Stimulated activated CD4-positive, alpha-beta T cell treated with anti-CD3 and anti-CD28 coated beads, TNF-alpha, amount 100 ng/mL, for 1 hour (primary cell): ENCODE measurements at places on chromosomes 4 and X.

DNA sequence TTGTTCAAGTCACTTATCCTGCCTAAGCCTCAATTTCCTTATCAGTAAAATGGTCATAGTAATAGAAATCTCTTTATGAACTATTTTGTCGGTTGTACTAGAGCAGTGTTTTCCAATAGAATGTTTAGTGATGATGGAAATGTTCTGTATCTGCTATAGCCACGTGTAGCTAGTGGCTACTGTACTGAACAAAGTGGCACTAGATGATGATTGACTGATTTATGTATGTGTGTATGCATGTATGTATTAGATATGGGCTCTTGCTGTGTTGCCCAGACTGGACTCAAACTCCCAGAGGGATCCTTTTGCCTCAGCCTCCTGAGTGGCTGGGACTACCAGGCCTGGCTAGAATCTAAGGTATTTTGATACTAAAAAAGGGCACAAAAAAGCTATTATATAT is 24.7 kb upstream of the SLC9B1 start:
- no peak for DNase-seq

- no peak for DNase-seq
Observed at GRCh38 chr4:98728433-98728832, 70.0 kb upstream of the TSPAN5 start.

- no peak for DNase-seq
Observed at GRCh38 chrX:110667706-110668105, 127.9 kb downstream of the CHRDL1 start.

DNA sequence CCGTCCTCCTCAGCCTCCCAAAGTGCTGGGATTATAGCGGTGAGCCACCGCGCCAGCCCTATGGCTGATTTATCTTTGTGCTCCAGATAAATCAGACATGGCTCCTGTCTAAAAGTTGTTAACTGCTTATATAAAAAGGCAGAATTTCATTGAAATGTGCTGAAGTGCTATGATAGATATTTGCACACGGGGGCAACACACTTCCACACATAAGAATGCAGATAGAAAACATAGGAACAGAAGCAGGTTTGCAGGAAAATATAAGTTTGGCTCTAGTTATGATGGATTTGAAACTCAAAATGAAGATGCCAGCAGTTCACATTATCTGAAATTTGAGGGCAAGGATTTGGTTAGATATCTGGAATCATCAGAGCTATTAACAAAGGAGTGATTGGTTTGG is 163.1 kb upstream of the SLITRK2 start:
- no peak for DNase-seq

GRCh38 chr4:101075536-101075935 is 271.8 kb downstream of the PPP3CA start:
- no peak for DNase-seq

GRCh38 chr4:95548738-95549245 is at the start of gene UNC5C:
Gene UNC5C (minus strand): TSS chr4:95548973.
- DNase-seq: no peak

- DNase-seq: no peak
Observed at GRCh38 chrX:130174045-130174704, 2.4 kb downstream of the RAB33A start.

- DNase-seq: no peak
Observed at GRCh38 chr4:633976-634598, 8.7 kb downstream of the PDE6B start.

DNA sequence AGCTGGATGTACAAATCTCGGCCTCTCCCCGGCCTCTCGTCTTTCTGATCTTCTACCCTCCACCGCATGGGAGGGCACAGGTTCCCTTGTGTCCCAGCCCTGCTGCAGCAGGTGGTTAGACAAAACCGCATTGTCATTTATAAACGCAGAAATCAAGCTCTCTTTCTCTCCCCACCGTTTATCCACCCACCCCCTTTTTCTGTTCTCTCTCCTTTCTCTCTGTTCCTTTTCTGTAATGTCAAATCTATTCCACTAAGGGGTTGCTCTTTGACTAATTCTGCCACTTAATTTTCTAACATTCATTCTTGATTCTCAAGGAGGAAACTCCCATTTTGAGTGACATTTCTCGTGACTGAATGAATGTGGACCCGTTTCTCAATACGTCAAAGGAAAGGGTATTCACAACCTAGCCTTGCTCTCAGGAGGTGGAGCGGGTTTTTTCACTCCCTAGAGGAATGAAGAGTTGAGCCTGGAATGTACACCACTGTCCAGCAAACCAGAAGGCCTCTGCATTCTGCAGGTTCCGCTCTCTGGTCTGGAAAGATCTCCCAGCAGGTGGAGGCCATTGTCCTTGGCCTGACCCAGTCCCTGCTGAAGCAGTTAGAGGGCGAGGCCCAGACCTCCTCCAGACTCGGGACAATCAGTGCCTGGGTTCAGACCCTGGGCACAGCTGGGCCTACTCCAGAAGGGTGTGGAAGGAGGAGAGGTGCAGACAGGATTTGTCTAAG is 70.9 kb upstream of the ENPP6 start:
- no peak for DNase-seq

- no peak for DNase-seq
Observed at GRCh38 chrX:39765327-39765726, 332.4 kb downstream of the BCOR start.

- DNase-seq: no peak
Observed at GRCh38 chrX:20229155-20229554, 37.6 kb downstream of the RPS6KA3 start.

DNA sequence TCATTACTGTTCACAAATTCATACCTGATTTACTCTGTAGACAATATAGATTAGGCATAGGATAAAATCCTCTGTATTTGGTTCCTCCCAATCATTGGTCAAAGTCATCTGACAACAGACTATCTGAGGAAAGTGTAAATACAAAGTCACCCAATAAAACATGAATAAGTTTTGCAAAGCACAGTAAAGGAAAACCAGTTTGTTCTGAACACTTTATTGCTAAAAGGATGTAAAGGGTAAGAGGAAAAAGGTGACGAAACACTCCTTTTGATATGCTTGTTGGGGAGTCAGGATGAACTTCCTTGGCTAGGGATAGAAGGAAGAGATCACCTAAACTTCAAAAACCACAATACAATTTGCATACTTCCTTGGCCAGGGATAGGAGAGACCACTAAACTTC is 10.9 kb downstream of the MAD2L1 start:
- no peak for DNase-seq

DNA sequence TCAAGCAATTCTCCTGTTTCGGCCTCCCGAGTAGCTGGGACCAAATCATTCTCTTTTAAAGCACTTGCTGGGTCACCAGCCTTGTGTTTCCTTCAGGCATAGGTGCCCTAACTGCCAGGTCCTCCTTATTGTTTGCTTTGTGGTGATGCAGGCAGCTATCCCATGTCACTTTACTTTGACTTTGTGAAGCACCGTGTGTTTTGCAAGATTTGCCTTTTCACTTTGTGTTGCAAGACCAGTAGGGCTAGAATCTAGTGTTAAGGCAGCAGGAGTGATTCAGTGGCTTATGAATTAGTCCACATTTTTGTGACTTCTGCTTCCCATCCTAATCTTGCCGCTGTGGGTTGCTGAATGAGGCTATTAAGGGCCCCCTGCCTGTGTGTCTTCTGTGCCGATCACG is 20.2 kb downstream of the SYAP1 start:
- DNase-seq: no peak

DNA sequence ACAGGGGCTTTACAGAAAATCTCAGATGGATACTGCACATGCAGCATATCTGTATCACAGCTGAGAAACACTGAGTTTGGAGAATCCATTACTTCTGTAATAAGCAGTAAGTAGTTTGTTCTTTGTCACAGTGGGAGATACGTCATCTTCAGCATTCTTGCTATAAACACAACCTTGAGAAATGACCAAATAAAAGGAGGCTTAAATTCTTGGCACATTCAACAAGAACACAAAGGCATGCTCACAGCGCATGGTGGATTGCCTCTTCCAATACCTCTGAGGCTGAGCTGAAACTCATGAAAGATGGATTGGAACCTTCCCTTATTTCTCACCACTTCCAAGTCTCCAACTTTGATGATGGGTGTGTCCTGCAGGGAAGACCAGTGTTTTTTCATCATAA is 54.5 kb downstream of the ANXA5 start:
- DNase-seq: no peak

- no peak for DNase-seq
Observed at GRCh38 chrX:40845331-40845911, 110.1 kb upstream of the MED14 start.

- no peak for DNase-seq
Observed at GRCh38 chr4:100926039-100926717, 408.4 kb upstream of the EMCN start.

DNA sequence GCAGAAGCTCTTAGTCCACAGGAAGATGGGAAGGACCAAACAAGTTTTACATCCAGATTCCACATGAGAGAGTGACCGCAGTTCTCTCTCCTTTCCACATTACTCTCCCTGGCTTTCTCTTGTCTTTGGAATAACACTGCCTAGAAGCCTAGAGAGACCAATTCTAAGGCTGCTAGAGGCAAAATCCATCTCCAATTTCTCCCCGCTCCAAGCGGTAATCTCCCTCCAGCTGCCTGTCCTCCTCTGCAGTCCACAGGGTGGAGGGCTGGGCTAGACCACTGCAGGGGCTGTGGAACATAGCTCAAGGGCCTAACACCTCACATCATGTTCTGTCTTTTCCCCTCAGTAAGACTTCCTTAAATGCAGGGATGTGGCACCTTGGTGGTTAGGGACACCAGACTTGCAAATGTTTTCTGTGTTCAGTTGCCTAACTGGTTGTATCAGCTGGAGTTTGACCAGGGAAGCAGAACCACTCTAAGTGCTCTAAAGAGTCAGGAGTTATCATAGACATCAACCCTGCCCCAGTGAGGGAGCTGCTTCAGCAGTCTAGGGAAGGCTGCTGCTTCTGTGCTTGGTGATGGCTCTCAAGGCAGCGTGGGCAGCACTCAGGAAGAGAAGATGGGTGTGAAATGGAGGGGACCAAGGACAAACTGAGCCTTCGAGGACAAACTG is 423.1 kb downstream of the BCOR start:
- DNase-seq: no peak

- DNase-seq: no peak
Observed at GRCh38 chr4:27888505-27888904, 1027.9 kb downstream of the STIM2 start.

DNA sequence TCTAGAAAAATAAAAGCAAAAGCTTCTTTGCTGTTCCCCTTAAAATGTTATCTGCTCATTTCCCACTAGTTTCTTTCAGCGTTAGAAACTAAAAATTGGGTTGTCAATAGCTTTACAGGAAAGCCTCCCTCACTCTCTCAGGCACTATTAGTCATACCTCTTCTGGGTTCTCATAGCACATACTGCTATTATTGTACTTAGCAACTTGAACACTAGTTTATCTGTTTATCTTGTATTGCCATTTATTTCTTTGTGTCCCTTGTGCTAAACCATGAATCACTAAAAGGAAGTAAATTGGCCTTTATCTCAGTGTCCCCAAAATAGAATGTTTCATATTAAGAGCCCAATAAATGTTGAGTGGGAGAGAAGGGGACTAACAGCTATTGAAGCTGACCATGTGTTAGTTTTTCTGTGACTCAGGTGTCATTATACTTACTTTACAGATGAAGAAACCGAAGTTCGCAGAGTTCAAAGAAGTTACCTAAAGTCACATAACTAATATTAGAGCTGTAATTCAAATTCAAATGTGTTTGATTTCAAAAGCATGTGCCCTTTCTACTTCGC is 124.8 kb upstream of the CITED1 start:
- no peak for DNase-seq

DNA sequence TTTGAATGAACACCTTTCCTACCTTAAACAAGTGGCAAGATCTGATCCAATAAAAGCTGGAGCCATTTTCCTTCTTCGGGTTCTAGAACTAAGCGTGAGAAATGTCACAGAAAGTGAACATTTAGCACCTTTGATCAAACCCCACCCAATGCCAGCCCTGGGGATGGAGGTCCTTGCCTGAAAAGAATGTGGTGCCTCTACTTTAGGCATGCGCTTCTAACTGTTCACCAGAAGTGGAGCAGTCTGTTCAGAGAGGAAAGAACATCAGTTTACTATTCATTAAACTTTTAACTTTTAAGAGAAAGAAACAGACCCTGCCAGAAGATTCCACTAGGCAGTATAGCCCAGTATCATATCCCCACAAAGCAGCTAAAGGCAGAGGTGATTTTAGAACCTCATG is 75.9 kb downstream of the INTS12 start:
- no peak for DNase-seq

GRCh38 chr4:107792711-107793110 is 32.0 kb upstream of the SGMS2 start:
- DNase-seq: no peak

DNA sequence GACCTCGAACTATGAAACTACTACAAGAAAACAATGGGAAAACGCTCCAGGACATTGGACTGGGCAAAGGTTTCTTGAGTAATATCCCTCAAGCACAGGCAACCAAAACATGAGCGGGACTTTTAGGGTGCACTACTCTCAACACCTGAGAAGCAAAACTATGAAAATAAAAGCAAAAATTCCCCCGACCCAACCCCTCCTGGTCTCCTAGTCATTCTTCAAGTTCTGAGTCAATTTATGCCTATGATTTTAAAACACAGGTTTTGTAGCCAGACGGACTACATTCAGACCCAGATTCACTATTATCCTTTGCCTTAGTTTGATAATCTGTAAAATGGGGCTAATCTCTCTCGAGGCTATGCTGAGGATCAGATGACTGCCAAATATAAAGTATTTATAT is 97.0 kb downstream of the SOWAHB start:
- DNase-seq: no peak

GRCh38 chr4:3290476-3290875 is 2.3 kb upstream of the RGS12 start:
- no peak for DNase-seq

GRCh38 chrX:8946563-8946962 is 87.4 kb downstream of the FAM9B start:
- DNase-seq: no peak

DNA sequence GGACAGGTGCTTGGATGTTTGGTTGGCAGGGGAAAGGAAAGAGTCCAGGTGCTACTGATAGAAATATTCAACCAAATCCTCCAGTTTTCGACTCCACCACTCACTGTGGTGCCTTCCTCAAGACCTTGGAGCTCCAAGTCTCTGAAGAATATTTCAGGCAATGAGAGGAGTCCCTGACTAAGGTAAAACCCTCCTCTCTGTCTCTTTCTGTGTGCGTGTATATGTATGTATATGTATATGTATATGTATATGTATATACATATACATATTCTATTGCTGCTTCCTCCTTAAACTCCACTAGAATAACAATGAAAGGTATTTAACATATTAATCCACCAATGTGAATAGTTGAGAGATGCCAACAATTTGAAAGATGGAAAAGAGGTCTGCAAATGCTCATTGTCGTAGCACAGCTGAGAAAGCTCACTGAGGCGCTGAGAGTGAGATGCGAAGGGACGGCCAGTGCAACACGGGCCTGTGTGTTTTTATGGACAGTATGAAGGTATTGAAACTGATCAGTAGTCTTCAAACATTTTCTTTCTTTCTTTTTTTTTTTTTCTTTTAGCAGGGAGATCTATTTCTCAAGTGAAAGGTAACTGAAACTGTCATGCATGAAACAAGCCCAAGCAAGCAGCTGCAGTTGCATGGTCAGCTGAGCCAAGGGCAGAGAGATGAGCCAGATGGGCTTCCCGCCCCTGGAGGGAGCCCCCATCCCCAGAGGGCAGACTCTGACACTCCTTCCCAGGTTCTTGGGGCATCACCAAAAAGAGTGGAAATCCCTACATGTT is 41.1 kb upstream of the HS3ST1 start:
- DNase-seq: no peak
